ENCODE measurements at places on chromosomes 7 and 10.

DNA sequence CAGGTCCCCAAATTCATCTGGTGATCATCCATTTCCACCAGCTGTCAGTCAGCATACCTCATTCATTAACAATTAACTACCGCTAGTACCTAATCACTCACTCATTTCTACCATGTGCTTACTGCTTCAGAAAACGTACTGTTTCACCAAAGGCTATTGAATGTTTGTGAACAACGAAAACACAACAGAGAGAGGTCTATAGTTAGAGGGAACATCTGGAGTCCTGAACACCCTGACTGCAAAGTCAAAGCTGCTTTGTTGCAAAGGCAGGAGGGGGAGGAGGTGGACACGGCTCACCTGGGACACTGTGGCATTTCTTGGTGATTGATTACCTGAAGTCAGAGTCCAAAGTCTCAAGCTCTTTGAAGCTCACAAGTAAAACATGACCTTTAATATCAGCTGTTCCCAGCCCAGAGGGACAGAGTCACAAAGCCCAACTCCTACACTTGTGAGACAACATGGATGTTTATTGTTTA lies 342.3 kb upstream of the ADARB2 start:
- DNase-seq: no peak

DNA sequence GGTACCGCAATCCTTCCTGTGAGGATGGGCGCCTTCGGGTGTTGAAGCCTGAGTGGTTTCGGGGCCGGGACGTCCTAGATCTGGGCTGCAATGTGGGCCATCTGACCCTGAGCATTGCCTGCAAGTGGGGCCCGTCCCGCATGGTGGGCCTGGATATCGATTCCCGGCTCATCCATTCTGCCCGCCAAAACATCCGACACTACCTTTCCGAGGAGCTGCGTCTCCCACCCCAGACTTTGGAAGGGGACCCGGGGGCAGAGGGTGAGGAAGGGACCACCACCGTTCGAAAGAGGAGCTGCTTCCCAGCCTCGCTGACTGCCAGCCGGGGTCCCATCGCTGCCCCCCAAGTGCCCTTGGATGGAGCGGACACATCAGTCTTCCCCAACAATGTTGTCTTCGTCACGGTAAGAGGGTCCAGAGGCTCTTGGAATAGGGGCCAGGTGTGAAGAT lies 1.7 kb downstream of the MEPCE start:
- no peak for DNase-seq

DNA sequence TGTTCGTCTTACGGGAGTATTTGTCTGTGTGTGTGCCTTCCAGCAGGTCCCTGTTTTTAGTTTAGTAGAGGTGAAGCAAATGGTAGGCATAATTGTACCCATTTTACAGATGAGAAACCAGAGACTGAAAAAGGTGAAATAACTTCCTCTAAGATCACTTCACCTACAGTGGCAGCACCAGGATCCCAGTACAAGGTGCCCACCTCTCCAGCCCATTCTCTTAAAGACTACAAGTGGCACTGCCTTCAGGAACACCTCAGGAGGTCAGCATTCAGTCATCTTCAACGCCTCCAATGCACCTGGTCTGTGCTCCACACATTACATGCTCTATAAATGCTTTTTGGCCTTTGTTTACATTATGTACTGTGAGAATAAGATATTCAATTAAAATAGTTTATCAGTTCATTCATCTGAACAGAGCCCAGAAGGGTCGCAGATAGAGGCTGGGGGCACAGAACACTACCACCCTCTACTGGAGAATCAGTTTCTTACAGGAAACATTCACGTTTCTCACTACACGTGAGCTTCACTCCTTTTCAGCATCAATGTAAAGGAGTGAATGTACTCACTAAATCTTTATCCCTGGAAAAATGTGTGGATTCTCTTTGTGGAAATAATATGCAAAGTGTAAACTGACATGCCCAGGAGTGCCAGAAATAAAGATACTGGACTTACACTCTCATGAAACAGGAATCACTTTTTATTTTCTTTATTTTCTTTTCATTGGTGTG lies 45.5 kb upstream of the ABLIM1 start:
- DNase-seq: no peak

GRCh38 chr10:71582019-71582418 lies 137.6 kb downstream of the C10orf105 start:
- no peak for DNase-seq

GRCh38 chr7:27101171-27101956 lies 1.1 kb downstream of the HOXA2 start:
- DNase-seq: no peak

GRCh38 chr7:35430547-35431153 lies 176.8 kb upstream of the TBX20 start:
- no peak for DNase-seq

Data from central memory CD4-positive, alpha-beta T cell (primary cell).